CD8-positive, alpha-beta memory T cell (primary cell): ENCODE measurements at places on chromosomes 4 and X.

GRCh38 chr4:43481526-43481925 is 589.0 kb downstream of the GRXCR1 start:
- no peaks in the 10 kb centered on the region for H3K4me1 ChIP-seq
- H3K27me3 ChIP-seq: no peaks in the 10 kb centered on the region
- no peak for DNase-seq
- no peak overlapping the region for H3K4me3 ChIP-seq

DNA sequence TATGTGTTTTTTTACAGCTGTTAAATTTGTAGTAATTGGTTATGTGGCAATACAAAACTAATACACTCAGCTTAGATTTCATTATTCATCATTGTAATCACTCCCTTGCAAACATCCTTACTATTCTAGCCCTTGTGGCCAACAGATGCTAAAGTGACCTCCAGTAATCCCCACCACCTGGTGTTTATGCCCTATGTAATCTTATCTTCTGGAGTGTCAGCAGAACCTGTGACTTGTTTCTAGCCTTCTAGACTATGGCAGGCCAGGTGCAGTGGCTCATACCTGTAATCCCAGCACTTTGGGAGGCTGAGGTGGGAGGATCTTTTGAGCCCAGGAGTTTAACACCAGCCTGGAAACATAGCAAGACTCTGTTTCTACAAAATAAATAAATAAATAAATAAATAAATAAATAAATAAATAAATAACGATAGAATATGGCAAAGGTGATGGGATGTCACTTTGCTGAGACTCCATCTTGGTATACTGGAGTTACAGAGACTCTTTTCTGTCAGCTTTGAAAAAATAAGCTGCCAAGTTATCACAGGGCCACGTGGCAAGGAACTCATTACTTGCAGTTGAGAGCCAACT is 12.3 kb upstream of the TSR2 start:
- no peak overlapping the region for H3K4me3 ChIP-seq
- no peak overlapping the region for H3K27ac ChIP-seq
- H3K36me3 ChIP-seq: no peaks in the 10 kb centered on the region
- no peaks in the 10 kb centered on the region for H3K27me3 ChIP-seq
- no peak for DNase-seq

- H3K27ac ChIP-seq: no peak overlapping the region
- no peaks in the 10 kb centered on the region for H3K36me3 ChIP-seq
- H3K27me3 ChIP-seq: no peaks in the 10 kb centered on the region
- H3K4me1 ChIP-seq: no peaks in the 10 kb centered on the region
- H3K4me3 ChIP-seq: no peak overlapping the region
Measured at GRCh38 chrX:115400960-115401359, 111.4 kb downstream of the LUZP4 start.

DNA sequence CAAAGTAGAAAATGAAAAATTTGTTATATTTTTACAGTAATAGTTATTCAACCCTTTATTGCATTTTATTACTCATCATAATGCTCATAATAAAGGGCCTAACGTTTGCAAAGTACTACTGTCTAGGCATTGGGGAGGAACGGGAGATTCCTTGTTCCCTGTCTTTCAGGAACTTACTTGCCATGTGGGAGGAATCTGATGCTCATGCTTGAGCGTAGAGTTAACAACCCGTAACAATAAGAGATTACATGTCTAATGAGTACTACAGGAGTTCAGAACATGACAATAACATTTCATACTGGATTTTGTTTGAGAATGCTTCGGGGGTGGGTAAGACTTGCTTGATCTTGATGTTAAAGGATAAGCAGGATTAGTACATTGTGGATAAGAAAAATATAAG is 2.9 kb downstream of the CCSER1 start:
- H3K4me3 ChIP-seq: no peak overlapping the region
- H3K27ac ChIP-seq: no peak overlapping the region
- H3K27me3 ChIP-seq: no peaks in the 10 kb centered on the region
- no peak for DNase-seq
- H3K4me1 ChIP-seq: no peaks in the 10 kb centered on the region

DNA sequence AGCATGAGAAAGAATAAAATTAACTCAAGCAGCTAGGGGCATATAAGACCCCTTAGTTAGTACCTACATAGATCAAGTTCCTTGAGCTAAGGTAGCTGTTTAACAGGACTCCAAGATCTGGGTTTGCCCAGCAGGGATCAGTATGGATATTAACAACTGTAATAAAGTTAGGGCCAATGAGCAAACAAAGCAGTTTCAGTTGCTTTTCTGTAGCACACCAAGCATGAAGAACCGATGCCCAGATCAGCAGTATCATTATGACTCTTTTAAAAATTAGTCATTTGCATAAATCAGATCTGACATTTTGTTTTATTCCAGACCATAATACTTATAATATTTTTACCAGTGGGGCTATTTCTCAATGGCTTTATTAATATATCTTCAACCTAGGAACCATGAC is 80.9 kb downstream of the C4orf33 start:
- H3K27ac ChIP-seq: no peak overlapping the region
- DNase-seq: no peak
- no peaks in the 10 kb centered on the region for H3K27me3 ChIP-seq
- no peaks in the 10 kb centered on the region for H3K36me3 ChIP-seq
- no peaks in the 10 kb centered on the region for H3K4me1 ChIP-seq
